ENCODE measurements at places on chromosomes 16 and 17. TPM values are rescaled to one million over a fixed set of nuclear protein-coding genes. Genes with fewer than 3 reads are reported as not detected.

GRCh38 chr17:27414271-27414670 lies 42.0 kb upstream of the KSR1 start:
- H3K36me3 ChIP-seq = no peaks in the 10 kb centered on the region
- no peak for DNase-seq
- no peak overlapping the region for H3K27ac ChIP-seq
- H3K27me3 ChIP-seq = peaks cover 8% of the 10 kb centered on the region

- peaks cover 19% of the 10 kb centered on the region for H3K27me3 ChIP-seq
- no peak overlapping the region for H3K4me3 ChIP-seq
- H3K4me1 ChIP-seq = no peaks in the 10 kb centered on the region
- H3K27ac ChIP-seq = no peak overlapping the region
Measured at GRCh38 chr16:72946474-72947194, 101.3 kb downstream of the ZFHX3 start.

GRCh38 chr16:81493755-81494433 lies 49.3 kb downstream of the CMIP start:
- peaks cover 17% of the 10 kb centered on the region for H3K4me1 ChIP-seq
- H3K27me3 ChIP-seq = no peaks in the 10 kb centered on the region
- no peak overlapping the region for H3K27ac ChIP-seq
- H3K4me3 ChIP-seq = no peak overlapping the region
- H3K36me3 ChIP-seq = peaks cover 7% of the 10 kb centered on the region

The MRPL28 gene
- total RNA-seq = 64.4 TPM

Data from activated naive CD8-positive, alpha-beta T cell treated with anti-CD3 and anti-CD28 coated beads, Interleukin-2, amount 10 ng/mL, durations not matched to agents 7 days and 5 days (primary cell).